ENCODE measurements at places on chromosomes 7 and 10.

- DNase-seq = no peak
Measured at GRCh38 chr10:131013281-131013912, 298.1 kb downstream of the TCERG1L start.

GRCh38 chr10:93313798-93314197 lies 168.3 kb downstream of the MYOF start:
- DNase-seq = no peak

DNA sequence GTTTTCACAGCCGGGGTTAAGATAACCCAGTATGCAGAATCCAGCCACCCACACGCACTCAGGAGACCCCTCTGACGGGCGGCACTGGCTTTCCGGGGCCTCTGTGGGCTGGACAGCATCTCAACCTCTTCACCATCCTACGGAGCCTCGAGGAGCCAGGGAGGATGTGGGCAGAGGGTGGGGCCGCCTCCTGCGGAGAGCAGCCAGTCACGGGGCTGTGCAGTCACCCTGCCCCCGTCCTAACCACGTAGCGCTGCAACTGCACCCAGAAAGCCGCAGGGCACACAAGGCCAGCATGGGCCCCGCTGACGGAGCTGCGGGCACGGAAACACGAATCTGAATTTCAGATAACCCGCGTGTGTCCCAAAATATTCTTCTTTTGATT lies 270.3 kb downstream of the ELFN1 start:
- DNase-seq = peak; percentile 91

DNA sequence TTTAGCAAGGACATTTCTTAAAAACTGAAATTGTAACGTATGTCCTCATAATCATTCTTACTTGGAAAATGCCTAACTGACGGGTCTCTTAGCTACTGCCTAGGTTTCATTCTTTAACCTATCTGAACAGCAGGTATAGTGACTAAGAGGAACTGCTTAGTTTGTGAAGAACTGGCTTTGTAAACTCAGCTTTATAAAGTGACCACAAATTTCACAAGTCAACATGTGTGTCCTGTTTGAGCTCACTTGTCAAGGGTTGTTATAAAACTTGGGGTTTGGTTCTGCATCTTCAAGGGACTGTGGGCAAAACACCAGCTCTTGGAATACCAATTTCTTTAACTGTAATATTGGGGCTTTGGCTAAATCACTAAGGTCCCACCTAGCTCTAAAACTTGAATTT lies 32.2 kb downstream of the MRPS33 start:
- DNase-seq = no peak

GRCh38 chr10:14262836-14263425 lies 67.8 kb downstream of the FRMD4A start:
- DNase-seq = no peak

DNA sequence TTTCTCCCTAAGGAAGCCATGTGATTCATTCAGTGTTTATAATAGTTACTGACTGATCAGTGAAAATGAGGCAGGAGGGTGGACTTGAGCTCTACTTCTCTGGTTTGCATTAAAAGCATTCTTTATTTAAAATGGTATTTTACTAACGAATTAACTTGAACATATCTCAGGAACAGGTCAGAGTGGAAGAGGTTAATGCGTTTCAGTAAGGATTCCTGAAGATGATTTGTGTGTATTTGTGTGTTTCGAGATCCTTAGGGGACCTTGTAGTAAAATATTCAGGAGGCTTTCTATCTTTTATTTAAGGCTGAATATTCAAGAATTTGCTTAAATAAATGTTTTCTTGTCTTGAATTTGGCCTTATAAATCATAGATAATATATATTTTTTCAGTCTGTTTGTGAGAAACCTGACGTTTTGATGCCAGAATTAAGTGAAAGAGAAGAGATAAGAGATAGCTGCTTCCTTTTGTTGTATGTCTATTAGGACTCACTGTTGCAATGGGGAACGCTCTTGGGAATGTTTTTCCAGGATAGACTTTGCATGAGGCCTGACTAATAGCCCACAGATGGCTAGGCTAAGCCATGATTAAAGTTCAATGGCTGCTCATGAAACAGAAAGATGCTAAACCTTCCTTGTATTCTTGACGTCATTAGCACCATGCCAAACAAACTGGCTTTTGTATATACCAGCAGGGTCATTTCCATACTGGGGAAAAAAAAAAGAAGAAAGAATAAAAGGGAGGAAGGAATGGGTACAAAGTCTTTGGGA lies 93.8 kb upstream of the MTPN start:
- DNase-seq = no peak

DNA sequence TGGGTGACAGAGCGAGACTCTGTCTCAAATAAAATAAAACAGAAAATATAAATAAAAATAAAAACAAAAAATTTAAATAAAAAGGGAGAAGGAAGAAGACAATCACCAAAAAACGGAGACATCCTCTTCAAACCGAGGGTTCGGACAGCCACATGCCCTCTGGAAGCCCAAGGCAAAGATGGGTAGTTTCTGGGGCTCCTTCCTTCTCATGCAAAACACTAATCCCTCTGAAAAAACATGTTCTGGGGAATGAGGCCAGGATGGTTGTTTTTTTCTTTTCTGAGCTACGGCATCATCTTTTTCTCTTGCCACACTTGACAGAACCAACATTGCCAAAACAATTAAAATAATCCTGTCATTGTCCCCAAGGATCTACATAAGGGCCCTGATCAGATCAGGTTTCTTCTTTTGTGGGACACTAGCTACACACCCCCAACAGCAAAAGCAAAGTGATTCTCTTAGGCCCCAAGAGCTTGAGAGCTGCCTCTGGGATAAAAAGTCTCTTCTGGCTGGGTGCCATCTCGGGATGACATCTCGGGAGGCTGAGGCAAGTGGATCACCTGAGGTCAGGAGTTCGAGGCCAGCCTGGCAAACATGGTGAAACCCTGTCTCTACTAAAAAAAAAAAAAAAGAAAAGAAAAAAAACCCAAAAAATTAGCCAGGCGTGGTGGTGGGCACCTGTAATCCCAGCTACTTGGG lies 14.2 kb upstream of the POR start:
- DNase-seq = no peak

DNA sequence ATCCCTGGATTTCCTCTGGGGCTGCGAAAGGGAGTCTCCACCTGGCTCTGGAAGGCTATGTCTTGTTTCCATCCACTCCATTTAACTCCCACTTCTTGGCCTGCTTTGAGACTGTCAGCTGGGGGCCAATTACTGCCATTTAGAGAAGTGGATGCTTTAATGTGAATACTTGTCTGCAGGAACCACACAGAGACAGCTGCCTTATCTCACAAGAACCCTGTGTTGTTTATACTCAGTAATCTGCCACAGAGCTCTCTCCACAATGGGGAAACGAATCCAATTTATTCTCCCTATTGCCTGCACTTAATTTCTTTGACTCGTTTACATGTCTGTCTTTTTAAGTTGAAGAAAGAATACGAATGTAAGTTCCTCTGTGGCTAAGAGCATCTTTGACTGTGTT lies 787.0 kb upstream of the C7orf33 start:
- no peak for DNase-seq

- DNase-seq = no peak
Measured at GRCh38 chr7:98352621-98353020, 48.3 kb downstream of the BAIAP2L1 start.

DNA sequence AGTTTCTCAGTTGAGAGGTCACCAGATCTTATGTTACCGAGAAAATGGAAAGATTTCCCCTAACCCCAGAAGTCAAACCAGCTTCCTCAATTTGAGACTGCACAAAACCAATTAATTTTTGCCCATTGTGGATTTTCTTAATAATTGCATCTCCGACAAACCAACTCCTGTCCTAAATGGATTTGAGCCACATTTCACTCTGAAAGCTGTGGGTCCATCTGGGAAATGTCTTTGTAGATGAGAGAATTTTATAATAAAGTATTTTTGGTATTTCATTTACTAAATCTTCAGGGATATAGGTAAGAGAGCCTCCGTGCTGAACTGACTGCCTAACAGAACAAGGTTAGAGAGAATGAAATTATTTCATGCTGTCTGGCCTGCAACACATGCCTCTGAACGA lies 99.7 kb upstream of the PDCD4 start:
- no peak for DNase-seq

- no peak for DNase-seq
Measured at GRCh38 chr7:3559278-3559677, 258.2 kb downstream of the SDK1 start.

DNA sequence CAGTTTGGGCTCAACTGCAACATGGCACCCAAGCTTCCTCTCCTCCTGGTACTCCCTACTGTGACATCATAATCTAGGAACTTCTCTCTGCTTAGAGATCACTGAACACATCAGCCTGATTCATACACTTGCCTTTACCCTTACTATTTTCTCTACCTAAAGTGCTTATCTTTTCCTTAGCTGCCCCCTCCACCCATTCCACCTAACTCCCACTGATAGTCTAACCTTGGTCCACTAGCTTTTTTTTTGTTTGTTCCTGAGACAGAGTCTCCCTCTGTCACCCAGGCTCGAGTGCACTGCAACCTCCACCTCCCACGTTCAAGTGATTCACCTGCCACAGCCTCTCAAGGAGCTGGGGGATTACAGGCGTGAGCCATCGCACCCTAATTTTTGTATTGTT lies 15.9 kb downstream of the CUL2 start:
- no peak for DNase-seq

DNA sequence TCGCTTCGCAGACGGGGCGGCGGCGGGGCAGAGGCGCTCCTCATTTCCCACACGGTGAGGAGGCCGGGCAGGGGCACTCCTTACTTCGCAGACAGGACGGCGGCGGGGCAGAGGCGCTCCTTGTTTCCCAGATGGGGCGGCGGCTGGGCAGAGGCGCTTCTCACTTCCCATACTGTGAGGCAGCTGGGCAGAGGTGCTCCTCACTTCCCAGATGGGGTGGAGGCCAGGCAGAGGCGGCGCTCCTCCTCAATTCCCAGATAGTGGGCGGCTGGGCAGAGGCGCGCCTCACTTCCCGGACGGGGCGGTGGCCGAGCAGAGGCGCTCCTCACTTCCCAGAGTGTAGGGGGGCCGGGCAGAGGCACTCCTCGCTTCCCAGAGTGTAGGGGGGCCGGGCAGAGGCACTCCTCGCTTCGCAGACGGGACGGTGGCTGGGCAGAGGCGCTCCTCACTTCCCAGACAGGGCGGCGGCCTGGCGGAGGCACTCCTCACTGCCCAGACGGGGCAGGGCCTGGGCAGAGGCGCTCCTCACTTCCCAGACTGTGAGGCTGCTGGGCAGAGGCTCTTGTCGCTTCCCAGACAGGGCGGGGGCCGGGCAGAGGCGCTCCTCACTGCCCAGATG lies 43.1 kb downstream of the ZEB1 start:
- DNase-seq = no peak

- DNase-seq = no peak
Measured at GRCh38 chr7:128454808-128455542, 703 bp upstream of the HILPDA start.

DNA sequence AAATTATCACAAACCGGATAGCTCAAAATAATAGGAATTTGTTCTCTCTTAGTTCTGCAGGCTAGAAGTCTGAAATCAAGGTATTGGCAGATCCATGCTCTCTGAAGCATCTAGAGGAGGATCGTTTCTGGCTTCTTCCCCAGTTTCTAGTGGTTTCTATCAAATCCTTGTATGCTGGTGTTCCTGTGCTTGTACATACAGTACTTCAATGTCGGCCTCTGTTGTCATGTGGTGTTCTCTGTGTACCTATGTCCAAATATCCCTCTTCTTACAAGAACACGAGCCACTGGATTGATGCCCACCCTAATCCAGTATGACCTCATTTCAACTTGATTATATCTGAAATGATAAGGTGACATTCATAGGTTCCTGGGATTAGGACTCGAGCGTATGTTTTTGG lies 9.8 kb upstream of the TAX1BP1 start:
- DNase-seq = no peak

- DNase-seq = no peak
Measured at GRCh38 chr7:47258798-47259197, 323.1 kb downstream of the TNS3 start.

GRCh38 chr7:128933180-128933891 lies 4.4 kb upstream of the IRF5 start:
- peak; percentile 51 for DNase-seq

DNA sequence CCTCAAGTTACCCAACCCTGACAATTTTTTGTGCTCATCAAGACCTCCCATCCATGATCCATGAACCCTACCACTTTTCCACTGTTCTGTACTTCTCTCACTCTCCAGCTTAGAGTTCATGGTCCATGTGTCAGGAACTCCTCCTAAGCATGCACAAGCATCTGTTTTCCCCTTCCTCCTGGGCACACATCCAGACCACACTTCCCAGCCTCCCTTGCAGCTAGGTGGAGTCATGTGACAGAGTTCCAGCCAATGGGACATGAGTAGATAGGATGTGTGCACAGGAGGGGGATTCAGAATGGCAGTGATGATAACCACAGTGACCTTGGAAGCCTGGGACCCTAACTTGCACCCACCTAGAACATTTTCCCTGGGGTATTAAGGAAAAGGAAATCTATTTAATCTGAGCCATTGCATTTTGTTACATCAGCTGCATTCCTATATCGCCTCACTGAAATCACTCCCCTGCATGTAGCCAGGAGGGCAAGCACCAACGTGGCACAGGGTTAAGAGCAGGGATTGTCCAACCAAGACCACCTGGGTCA lies 9.6 kb upstream of the FRMPD2 start:
- DNase-seq = no peak

GRCh38 chr7:15853832-15854470 lies 167.5 kb upstream of the MEOX2 start:
- no peak for DNase-seq

DNA sequence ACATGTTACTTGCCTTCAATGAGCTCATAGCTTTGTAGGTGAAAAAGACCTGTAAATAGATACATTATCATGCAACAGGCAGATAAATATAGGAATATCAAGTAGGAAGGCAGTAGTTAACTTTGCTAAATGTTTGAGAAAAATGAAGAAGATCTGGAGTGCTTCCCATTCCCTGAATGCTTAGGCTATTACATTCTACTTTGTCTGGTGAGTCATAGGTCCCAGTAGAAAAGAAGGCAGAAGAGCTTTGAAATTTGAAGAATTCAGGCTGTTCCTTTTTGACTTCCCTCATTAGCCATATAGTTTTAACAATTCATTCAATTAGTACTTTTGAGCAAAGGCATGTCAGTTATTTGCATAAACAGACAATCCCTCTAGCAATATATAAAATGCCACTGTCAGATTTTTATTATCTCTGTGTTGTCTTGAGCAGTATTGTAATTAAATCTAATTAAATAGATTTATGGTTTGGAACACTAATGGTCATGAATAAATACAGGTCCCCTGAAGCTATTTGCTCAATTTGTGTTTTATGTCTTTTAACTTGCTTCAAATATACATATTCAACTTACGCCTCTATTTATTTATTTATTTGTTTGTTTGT lies 875.0 kb downstream of the REEP3 start:
- DNase-seq = no peak
